Suppressor macrophage (primary cell): ENCODE measurements at places on chromosomes 6 and 20.

DNA sequence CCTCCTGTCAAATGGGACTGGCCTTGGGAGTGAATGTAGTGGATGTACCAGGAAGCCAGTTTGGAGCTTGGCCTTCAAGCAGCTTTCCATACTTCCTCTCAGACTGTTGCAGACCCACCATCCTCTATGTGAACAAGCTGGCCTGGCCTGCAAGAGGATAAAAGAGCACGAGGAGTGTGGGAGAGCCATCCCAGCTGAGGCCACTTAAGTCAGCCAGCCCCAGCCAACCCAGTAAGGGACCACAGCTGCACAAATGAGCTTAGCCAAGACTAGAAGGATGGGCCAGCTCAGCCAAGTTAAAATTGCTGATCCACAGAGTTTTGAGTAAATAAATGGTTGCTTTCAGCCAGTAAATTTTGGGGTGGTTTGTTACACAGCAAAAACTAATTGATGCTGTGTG, 156.9 kb upstream of the SOX4 start:
- DNase-seq = no peak

- no peak for DNase-seq
Measured at GRCh38 chr6:1228754-1229191, 83.1 kb upstream of the FOXQ1 start.

- DNase-seq = no peak
Measured at GRCh38 chr6:98578016-98578415, 256.4 kb upstream of the POU3F2 start.

DNA sequence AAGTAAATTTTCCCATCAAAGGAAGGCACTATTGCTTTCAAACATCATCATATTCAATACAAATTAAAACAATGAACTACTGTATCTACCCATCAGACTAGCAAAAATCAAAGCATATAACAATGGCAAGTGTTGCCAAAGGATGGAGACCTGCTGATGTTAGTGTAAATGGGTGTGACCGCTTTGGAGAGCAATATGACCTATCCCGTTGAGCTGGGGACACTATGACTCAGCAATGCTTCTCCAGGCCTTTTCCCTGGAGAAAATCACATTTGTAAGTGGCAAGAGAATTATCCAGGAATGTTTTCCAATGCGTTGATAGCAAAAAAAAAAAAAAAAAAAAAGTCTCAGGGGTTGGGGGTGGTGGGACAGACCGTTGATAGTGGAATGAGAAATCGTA, 46.1 kb downstream of the PHACTR3 start:
- DNase-seq = no peak

GRCh38 chr6:2035826-2036709, 209.3 kb downstream of the GMDS start:
- DNase-seq = no peak
